ENCODE measurements at places on chromosomes 16 and 17.

GRCh38 chr16:73032541-73033270 is 15.2 kb downstream of the ZFHX3 start:
- no peak for DNase-seq

DNA sequence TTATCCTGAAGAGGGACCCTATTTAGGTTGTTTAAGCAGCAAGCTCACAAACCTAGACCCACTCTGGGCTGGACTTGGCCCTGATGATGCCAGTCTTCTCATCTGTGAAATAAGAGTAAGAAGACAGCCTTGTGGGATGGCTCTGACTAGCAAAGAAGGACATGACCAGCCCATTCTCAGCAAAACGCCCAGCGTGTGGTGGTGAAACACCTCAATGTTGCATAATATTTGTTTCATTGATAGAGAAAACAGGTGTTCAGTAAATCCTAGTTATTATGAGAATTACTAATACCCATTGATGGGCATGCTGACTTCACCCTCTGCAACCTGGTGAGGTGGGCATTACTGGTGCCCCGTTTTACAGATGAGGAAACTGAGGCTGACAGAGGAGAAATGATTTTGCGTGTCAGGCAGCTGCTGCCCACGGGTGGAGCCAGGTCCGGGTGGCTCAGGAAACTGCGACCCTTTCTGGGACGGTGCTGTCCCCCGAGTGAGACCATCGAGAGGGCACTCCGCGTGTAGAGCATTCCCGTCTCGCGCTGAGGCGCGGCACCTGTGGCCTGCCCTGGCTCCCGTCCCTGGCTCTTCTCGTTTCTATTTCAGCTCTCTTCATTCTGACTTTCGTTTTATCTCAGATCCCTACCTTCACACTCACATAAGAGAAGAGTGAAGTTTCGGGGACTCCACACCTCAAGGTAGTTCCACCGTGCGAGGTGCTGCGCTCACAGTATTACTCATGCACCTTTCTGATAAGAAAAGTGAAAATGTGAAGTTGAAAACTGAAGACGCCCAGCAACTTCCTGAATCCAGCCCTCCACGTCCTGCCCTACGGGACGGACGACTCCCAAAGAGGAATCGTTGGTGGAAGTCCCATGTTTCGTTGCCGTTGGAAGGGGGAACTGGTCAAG is 48.5 kb downstream of the IRF8 start:
- no peak for DNase-seq

- DNase-seq, result no peak
These were observed 27.9 kb downstream of the CPPED1 start for GRCh38 chr16:12775656-12776236.

DNA sequence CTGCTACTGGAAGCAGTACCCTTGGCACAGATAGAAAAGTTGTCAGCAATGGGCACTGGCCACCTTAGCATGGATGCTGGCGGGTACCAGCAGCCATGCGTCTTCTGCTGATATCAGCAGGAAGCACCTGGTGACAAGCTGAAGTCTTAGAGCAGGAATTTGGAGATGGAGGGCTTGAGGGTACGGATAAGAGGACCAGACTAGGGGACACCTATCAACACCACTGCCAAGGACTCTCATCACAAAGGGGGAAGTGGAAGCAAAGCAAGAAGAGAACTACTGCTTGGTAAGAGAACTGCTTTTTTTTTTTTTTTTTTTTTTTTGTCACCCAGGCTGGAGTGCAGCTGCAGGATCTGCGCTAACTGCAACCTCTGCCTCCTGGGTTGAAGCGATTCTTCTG is 35.4 kb upstream of the LYRM9 start:
- no peak for DNase-seq

- peak; percentile 94 for DNase-seq
These were observed at the start of gene AP2B1 for GRCh38 chr17:35587074-35587961. AP2B1 (plus strand) TSS chr17:35587322; CDS start chr17:35594031, 6,709 bp downstream.

DNA sequence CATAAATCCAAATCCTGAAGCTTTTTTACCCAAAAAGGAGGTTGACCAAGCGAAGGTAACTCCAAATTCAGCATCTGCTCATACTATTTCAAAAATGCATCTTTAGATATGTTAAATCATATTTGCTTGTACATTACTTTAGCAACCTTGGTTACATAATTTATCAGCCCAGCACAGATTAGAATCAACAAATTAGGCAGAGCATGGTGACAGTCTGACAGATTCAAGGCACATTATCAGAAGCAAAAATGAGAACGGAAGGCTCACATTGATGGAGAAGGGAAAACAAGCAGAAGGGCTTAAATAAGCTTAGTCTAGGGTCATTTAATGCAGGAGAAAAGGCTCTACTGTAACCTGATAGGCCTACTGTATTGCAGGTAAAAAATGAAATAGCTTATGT is 3.9 kb upstream of the KCNJ2 start:
- DNase-seq, result no peak

- DNase-seq, result no peak
These were observed 364.1 kb downstream of the TOX3 start for GRCh38 chr16:52182840-52183239.

- no peak for DNase-seq
These were observed 113.2 kb downstream of the PRKCB start for GRCh38 chr16:23948949-23949411.

DNA sequence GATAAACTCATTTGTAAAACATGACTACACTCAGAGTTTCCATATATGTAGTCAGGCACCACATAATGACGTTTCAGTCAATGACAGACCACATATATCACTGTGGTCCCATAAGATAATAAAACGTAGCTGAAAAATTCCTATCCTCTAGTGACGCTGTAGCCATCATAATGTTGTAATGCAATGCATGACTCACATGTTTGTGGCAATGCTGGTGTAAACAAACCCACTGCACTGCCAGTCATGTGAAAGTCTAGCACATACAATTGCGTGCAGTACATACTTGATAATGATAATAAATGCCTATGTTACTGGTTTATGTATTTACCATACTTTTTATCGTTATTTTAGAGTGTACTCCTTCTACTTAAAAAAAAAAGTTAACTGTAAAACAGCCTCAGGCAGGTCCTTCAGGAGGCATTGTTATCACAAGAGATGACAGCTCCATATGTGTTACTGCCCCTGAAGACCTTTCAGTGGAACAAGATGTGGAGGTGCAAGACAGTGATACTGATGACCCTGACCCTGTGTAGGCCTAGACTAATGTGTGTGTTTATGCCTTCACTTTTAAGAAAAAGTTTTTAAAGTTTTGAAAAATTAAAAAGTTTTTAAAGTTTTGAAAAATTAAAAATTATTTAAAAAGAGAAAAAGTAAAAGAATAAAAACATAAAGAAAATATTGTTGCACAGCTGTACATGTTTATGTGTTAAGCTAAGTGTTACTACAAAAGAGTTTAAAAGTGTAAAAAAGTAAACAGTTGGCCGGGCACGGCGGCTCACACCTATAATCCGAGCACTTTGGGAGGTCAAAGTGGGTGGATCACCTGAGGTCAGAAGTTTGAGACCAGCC is 9.0 kb downstream of the STAT5B start:
- peak; percentile 41 for DNase-seq
